NCI-H1092 (cell line): ENCODE measurements at places on chromosomes 2 and 18.

DNA sequence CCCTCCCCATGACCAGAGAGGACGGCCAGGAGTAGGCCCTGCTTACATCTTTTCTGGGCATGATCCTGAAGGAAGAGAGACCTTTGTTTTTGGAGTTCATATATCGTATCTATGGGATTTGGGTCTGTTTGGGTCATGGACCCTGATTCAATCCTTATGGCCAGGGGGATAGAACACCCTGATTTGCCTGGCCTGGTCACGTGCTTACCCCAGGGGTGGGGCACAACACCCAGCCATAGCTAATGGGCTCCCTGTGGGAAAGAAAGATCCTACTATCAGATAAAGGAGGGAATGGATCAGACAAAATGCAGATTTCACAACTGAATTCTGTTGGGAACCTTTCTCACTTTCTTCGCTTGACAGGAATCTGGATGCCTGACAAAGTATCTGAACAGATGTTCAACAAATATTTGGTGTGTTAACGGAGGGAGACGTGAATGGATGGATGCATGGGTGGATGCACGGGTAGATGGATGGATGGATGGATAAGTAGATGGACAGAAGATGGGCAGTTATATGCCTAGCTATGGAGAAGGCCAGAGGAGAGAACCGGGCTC is 155.9 kb downstream of the KLHL29 start:
- no peak for DNase-seq

DNA sequence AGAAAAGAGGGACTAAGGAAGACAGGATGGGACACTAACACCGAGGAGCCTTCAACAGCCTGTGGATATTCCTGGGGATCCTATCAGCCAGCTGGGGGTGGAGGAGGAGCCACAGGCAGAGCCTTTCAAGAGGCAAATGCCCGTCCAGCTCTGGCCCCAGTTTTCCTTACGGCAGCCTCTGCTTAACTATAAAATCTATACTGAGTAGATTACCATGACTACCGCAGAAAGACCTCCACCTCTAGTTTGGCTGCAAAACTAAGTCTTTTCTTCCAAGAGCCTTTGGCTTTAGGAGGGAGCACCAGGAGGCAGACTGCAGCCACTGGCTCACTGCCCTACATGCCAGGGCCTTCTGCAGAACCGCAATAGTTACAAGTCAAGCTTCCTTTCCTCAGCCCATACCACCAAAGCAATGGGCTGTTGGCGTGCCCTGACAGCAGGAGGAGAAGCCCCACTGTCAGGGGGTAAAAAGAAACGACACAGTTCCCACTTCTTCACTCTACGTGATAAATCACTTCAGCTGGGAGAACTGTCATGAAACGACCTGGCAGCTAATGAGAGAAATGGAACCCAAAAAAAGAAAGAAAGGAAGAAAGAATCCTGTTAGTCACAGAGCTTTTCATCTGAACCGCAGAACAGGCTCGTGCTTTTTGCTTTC is 25.1 kb upstream of the CREB1 start:
- DNase-seq: no peak

DNA sequence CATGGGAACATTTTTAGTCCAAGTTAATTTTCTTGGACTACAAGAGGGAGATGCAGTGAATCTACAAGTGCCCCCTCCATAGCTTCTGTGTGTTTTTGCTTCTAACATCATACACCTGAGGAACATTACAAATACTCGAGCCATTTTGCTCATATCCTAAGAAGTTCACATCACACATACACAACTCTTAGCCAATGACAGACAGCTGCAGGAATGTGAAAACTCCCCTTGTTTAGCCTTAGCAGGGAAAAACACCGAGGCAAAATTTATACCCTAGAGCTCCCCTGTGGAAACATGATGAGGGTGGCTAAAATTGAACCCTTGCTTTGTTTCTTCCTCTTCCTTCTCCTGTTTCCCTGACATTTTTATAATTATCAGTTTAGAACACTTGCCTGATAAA is 928.3 kb upstream of the NRXN1 start:
- DNase-seq: no peak

GRCh38 chr18:63253428-63254372 is 65.9 kb downstream of the BCL2 start:
- DNase-seq: no peak

DNA sequence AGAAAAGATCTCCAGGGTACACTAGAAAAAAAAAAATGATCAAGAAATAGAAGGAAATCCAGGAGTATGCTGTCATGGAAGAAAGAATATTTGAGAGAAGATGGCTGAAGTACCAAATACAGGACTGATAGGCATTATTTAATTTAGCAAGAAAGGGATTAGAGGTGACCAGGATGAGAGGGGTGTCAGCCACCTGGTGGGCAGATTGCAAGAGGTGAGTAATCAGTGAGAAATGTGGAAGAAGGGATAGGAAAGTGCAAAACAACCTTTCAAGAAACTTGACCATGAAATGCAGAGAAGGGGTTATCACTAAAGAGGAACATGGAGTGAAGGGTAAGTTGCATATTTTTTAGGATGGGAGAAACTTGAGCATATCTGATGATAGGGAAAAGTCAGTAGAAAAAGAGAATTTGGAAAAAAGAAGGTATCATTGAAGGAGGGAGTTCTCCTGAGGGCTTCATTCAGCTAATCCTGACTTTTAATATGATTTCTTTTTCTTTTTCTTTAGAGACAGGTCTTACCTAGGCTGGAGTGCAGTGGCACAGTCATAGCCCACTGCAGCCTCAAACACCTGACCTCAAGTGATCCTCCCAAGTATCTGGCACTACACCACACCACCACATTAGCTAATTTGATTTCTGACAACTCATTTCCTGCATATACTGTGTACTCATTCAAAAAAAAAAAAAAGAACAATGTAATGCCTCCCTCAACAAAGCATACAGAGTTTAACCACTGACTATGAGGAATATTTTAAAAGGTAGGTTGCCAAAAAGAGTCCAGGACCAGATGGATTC is 101.3 kb downstream of the LRP2 start:
- DNase-seq: no peak

DNA sequence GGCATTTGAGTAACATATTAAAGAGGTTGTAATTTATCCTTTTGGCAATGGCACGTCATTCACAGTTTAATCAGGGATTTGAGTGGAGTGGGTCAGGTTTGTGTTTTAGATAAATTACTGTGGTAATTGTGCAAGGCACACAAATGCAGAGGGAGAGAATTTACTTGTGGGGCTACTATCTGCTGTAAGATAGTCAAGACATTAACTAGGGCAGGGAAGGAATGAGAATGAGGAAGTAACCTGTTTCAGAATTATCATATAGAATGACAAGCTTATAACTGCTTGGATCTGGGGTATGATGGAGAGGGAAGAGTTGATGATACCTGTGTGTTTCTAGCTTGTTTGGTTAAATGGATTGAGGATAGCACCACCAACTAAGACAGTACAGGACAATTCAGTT is 58.9 kb upstream of the ZSWIM2 start:
- no peak for DNase-seq

DNA sequence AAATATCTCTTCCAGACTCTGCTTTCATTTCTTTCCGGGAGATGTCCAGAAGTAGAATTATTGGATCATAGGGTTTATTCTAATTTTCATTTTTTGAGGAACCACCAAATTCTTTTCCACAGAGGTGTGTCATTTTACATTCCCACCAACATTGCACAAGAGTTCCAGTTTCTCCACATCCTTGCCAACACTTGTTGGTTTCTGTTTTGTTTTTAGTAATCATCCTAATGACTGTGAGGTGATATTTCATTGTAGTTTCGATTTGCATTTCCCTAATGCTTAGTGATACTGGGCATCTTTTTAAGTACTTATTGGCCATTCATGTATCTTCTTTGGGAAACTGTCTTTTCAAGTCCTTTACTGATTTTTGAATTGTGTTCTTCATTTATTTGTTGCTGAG is 513.1 kb downstream of the PARD3B start:
- no peak for DNase-seq

- no peak for DNase-seq
Observed at GRCh38 chr2:62596061-62596921, 90.3 kb upstream of the TMEM17 start.

GRCh38 chr2:219997341-219997851 is 370.0 kb downstream of the SLC4A3 start:
- no peak for DNase-seq

DNA sequence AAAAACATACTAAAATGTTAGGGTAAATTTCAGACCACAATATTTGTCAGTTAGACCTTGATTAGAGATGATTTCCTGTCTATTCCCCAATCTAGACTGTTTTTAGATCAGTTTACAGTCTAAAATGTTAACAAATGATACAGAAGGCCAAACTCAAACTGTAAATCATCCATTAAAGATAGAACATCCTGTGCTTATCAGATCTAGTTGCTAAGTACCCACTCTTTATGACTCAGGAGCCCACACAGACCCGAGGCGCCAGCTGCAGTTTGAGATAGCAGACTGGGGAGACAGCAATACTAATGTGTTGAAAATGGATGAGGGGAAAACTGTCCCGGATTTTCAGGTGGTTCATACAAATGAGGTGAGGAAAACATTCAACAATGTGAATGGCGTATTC is 113.3 kb downstream of the SCG2 start:
- DNase-seq: no peak

DNA sequence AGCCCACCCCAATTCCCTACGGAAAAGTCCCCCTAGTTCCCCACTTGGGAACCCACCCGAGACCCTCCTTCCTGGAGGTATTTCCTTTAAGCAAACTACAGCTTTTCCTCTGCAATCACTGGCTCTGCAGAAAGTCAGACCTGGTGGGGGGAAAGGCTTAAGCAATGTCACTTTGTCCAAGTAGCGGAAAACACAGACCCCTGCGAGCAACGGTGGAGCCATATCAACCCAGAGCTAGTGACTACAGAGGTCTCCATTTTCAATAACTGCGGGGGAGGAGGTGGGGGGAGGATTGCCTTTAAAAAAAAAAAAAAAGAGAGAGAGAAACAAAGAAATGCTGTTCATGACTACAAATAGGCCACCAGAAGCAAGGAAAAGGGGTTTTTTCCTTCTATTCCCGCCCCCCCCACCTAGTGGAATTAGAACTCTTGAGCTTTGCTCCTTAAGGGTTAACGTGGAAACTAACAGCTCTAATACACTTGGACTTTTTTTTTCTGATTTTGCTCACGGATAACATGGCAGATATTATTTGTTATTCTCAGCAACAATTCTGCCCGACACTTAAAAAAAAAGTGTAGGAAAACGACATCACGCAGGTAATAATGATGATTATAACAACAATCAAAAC is 1.1 kb upstream of the FRZB start:
- no peak for DNase-seq

GRCh38 chr18:68270017-68270416 is 444.9 kb downstream of the TMX3 start:
- DNase-seq: no peak

GRCh38 chr2:20990442-20991430 is 53.1 kb downstream of the APOB start:
- DNase-seq: no peak

- DNase-seq: no peak
Observed at GRCh38 chr2:9318461-9319337, 104.6 kb downstream of the ITGB1BP1 start.

DNA sequence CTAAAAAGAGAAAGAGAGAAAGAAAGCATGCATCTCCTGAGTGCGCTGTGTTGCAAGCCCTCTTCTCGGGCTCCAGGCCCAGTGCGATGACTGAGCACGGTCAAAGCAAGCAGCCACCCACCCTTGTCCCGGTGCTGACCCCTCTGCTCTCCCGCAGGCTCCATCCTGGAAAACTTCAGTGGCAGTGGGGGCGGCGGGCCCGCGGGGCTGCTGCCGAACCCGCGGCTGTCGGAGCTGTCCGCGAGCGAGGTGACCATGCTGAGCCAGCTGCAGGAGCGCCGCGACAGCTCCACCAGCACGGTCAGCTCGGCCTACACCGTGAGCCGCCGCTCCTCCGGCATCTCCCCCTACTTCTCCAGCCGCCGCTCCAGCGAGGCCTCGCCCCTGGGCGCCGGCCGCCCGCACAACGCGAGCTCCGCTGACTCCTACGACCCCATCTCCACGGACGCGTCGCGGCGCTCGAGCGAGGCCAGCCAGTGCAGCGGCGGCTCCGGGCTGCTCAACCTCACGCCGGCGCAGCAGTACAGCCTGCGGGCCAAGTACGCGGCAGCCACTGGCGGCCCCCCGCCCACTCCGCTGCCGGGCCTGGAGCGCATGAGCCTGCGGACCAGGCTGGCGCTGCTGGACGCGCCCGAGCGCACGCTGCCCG is 252.5 kb downstream of the GLI2 start:
- DNase-seq: no peak

GRCh38 chr2:104462731-104463130 is 391.2 kb upstream of the POU3F3 start:
- DNase-seq: no peak

DNA sequence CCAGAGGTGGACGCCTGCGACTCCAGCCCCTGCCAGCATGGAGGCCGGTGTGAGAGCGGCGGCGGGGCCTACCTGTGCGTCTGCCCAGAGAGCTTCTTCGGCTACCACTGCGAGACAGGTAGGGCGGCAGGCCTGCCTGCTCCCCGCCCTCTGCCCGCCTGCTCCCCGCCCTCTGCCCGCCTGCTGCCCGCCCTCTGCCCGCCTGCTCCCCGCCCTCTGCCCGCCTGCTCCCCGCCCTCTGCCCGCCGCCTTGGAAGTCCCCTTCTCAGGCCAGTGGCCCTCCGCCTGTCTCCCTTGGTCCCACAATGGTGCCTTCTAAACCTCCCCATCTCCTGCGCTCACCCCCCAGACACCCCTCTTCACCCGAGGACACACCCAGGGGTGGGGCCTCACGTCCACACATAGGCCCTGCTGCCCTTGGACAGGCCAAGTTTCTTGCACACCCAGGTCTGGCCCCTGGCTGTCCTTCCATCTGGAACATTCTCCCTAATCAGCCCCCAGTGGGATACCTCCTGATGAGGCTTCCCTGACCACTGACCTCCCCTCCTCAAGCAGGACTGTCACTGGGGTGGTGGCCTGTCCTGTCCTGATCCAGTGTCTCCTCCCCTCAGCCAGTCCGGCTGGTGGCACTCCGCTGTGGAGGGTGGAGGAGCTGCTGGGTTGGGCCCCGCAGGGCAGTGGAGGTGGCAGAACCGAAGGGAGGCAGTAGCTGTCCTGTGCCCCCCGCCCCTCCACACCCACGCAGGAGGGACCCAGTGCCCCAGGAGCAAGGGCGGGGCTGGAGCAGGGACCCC is 37.9 kb downstream of the MTERF4 start:
- DNase-seq: no peak

- peak; percentile 17 for DNase-seq
Observed at GRCh38 chr2:71226096-71226964, 573 bp downstream of the PAIP2B start.

DNA sequence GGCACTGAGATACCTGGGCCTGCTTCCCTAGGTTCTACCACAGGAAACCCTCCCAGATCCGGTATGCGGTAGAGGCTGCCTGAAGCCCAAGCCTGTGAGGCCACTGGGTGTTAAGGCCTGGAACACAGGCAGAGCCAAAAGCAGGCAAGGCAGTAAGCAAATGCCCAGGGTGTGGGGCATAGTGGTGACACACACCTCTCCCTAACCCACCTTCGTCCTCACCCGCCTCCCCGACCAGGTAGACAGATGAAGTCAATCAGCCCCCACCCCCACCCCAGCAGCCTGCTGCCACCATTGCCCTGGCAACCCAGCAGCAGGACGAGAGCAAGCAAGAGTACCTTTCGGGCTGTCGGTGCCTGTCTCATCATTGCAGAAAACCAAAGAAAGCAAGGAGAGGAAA is 6.1 kb downstream of the DCTN1 start:
- no peak for DNase-seq

- no peak for DNase-seq
Observed at GRCh38 chr2:69196327-69197117, 183.5 kb downstream of the ANTXR1 start.
